OCI-M1 (cell line): ENCODE measurements at places on chromosomes 7 and 10.

GRCh38 chr10:9219860-9220259, 1165.4 kb downstream of the GATA3 start:
- no peak for DNase-seq

DNA sequence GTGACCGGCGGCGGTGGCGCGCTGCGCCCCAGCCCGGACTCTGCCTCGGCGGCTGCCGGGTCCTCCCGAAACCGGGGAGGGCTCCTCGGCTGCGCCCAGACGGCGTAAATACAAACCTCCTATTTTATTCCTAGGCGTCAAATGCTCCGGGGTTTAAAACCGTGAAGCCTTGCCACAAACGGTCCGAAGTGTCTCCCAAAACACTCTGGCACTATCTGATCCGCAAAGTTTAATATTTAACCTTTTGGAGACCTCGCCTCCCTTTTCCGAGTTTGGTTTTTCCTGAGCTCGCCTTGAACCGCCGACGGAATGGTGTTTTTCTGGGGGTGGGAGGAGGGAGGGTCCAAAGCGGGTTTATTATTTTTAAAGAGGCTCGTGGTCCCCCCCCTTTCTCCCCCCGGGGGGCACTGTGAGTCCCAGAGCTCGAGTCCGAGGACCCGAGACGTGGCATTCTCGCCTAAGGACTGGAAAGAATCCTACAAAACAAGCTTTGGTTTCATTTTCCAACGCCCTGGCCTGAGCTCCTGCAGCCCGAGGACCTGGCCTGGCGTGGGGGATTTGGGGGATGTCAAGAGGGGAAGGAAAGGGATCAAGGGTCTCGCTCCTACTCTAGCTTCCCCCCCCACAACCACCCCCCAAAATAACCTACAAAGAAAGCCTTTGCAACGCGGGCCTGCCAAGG, 1.8 kb downstream of the TNRC18 start:
- DNase-seq = peak; percentile 73

DNA sequence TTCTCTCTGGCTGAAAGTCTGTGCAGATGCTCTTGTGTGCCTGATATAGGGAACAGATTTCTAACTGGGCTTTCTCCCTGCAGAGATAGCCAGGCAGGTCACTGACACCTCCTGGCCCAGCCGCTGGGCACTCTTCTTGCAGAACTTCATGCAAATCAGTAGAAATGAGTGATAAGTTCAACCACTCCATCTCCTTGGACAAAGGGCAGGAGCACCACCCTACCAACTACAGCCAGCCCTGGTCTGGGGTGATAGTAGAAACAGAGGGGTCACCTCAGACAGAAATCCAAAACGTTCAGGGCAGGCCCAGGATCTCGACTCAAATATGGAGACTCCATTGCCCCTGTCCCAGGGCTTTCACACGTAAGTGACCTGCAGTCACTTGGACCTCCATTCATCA, 917.8 kb upstream of the ZNF722 start:
- DNase-seq = no peak

GRCh38 chr10:130666215-130666614, 530.0 kb downstream of the GLRX3 start:
- no peak for DNase-seq

- DNase-seq = no peak
Observed at GRCh38 chr10:15124190-15124589, 27.0 kb downstream of the RPP38 start.

DNA sequence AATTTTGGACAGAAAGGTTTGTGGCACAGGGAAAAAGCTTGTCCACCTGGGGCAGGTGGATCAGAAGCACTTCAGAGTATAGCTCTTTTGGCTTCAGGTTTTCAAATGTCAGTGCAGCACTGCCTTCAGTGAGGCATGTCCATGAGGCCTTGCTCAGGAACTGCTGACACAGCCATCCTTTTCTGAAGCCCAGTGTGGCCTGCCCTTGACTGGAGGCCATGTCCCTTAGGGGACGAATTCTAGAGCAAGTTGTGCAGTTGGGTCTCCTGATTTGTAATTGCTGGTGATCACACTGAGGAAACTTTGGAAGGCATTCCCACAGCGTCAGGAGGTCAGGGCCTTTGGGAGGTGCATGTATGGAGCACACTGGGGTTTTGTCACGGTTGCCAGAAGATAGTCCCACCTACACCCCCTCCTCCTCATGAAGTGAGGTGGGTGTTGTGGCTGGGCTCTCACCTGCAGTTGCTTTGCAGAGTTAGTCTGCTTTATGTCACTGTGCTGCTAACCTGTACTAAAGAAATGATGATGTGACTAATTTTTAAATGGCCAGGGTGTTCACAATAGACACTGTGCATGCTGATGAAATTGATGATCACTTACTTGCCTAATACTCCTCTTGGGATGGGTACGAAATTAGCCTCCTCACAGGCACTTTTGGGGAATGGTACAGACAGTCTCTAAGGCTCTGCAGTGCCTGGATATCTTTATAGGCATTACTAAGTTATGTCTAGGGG, 41.7 kb downstream of the OGDH start:
- DNase-seq = no peak

GRCh38 chr10:113322843-113323242, 230.0 kb upstream of the HABP2 start:
- DNase-seq = no peak

- DNase-seq = no peak
Observed at GRCh38 chr7:51590746-51591145, 274.1 kb upstream of the COBL start.

- no peak for DNase-seq
Observed at GRCh38 chr10:13393640-13394039, 45.5 kb upstream of the SEPHS1 start.

DNA sequence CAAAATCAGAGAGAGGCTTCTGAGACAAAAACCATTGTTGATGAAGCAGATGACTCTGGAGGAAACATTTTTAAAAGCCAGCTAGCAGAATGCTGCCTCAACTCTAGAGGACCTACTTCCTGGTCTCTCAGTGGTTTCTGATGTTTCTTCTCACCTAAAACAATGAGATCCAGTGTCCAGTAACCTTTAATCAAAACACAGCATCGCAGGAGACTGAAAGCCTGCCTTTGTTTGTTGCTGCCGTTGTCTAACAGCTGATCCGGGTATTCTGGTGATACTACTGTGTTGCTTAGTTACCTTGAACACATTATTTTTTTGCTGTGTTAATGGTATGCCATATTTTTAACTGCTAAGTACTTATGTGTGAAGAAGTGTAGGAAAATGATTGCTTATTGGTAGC, 70.9 kb downstream of the WIPF3 start:
- no peak for DNase-seq

DNA sequence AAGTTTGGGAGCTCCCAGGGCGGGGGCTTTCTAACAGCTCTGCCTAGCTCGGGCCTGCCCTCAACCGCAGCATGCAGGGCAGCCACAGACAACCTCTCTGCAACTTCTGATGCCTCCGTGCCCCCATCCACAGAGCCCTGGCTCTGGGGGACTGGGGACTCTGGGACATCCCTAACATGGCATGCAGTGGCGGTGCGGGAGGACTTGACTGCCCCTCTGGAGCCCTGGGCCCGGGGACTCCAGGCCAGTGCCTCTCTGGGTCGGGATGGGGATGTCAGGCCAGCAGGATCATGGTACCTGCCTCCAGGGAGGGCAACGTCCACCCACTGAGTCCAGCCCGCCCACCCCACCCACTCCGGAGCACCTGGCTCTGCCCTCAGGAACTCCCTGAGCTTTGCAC, 520 bp upstream of the AQP1 start:
- no peak for DNase-seq

- no peak for DNase-seq
Observed at GRCh38 chr10:133162178-133162909, 2.3 kb downstream of the KNDC1 start.

- no peak for DNase-seq
Observed at GRCh38 chr10:32155075-32155516, 98.9 kb upstream of the KIF5B start.

- DNase-seq = no peak
Observed at GRCh38 chr7:132381742-132382472, 194.4 kb downstream of the PLXNA4 start.

GRCh38 chr10:45238896-45239295, 76.5 kb downstream of the OR13A1 start:
- DNase-seq = no peak
